ENCODE measurements at places on chromosomes 4 and X. TPM values are rescaled to one million over a fixed set of nuclear protein-coding genes. Genes with fewer than 3 reads are reported as not detected.

HEPH gene
- 230 TPM for total RNA-seq

DNA sequence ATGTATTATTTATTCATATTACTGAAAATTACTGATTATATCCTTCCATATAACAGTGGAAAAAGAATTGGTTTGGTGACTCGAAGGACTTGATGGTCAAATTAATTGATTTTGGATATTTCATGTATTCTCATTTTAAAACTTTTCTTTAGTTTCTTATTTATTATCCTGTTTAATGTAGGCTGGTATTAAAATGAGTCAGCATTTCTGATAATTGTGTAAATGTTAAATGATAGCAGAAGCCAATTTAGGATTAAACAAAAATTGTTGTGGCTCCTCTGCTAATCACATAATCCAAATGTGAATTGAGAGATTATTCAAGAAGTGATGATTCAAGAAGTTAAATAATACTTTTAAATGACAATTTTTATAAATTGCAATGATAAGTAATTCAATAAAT, 38.7 kb downstream of the PDLIM5 start:
- DNase-seq = no peak
- H3K36me3 ChIP-seq = no peaks in the 10 kb centered on the region
- no peak overlapping the region for H3K4me3 ChIP-seq
- H3K27ac ChIP-seq = no peak overlapping the region
- no peaks in the 10 kb centered on the region for H3K27me3 ChIP-seq

GDPD2 gene
- not detected for total RNA-seq

GRCh38 chr4:85700362-85700761, 225.4 kb downstream of the ARHGAP24 start:
- H3K4me3 ChIP-seq = no peak overlapping the region
- no peak overlapping the region for H3K27ac ChIP-seq
- H3K4me1 ChIP-seq = no peaks in the 10 kb centered on the region
- H3K36me3 ChIP-seq = no peaks in the 10 kb centered on the region
- no peak for DNase-seq

GRCh38 chr4:144817081-144817480, 171.1 kb downstream of the HHIP start:
- no peak for DNase-seq
- H3K27ac ChIP-seq = no peak overlapping the region
- H3K4me1 ChIP-seq = no peaks in the 10 kb centered on the region
- H3K27me3 ChIP-seq = no peaks in the 10 kb centered on the region
- H3K4me3 ChIP-seq = no peak overlapping the region

Measured in Peyer's patch (tissue), 4 donors.